ENCODE measurements at places on chromosomes 7 and 10.

DNA sequence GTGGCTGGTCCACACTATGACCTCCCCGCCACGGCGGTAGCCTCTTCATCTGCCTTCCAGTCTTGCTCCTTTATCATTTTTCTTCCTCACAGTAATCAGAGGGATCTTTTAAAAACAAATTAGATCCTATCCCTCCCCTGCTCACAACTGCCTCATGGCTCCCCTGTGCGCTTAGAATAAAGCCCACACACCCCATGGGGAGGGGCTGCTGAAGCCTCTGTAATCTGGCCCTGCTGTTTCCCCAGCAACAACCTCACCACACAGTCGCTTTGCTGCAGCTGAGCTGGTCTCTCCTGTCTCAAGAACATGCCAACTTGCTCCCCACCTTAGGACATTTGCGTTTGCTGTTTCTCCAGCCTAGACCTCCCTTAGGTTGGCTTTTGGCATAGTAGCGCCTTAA, 41.0 kb downstream of the SP8 start:
- no peak for DNase-seq

GRCh38 chr10:98361131-98362025, 53.6 kb downstream of the PYROXD2 start:
- DNase-seq = peak; percentile 93

DNA sequence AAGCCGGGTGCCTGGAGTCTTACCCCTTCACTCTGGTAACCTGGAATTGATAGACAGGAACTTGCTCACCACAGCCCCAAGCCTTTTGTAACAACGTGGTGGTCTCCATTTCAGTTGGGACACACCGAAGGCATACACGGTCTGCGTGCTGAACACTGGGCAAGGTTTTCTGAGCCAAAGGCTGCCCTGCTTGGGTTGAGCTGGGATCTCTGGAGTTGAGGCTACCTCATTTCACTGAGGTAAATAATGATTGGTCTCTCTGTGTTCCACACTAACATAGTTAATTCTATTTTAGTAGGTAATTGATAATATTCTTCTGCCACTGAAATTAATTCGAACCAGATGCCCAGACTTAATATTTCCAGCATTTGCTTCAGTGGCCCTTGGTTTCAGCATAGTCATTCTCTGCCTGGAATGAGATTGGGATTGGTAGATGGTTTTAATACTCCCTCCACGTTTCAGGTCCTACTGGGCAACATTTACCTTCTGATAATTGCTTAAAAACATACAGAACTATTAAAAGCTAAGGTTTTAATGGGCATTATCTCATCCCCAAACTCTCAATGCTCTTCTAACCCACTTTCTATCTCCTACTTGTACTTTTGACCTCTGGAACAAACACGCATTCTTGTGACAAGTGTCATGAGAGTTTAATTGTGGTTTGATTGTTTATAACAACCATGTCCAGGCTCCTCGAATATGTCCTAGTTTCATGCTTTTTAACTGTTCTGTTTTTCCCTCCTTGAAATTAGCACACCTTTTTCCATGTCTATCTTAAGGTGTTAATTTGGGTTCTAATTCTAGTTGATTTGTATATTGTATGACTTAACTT, 202.3 kb upstream of the KLF6 start:
- no peak for DNase-seq

DNA sequence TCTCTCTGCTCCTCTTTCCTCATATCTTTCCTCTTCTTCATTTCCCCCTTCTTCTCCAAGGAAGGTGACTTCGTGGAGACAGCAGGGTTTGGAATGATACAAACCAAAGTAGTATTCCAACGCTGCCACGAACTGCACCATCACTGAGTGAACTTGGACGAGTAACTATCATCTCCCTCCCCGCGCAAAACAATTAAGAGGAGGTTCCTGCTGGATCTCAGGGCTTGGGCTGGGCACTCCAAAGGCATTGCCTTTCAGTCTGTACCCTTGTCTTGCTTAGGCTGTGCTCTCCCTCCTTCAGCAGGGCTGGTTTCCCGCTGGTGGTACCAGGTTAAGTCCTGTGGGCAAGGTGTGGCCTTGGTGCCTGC, 790 bp upstream of the PITX3 start:
- no peak for DNase-seq

DNA sequence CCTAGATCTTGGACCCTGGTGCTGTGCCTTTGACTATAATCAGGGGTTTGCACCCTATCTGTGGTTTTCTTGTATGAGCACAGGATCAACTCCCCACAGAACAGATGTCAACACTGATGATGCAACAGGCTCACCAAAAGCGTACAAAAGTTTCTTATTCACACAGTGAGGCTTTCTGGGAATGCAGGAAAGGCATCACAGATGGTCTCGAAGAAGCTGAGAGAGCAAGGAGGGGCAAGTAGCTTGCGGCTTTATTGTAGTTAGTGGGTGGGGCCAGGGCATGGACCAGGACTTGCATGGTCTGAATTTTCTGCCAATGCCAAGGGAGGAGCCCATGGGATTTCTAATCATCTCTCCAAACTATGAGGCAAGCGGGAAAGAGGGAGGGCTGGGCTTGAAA, 46.2 kb downstream of the SEC61G start:
- DNase-seq = peak; percentile 53

- DNase-seq = peak; percentile 13
These were observed 58.4 kb downstream of the DNAJB6 start for GRCh38 chr7:157395206-157395605.

GRCh38 chr7:112162142-112162766, 43.9 kb downstream of the DOCK4 start:
- peak; percentile 10 for DNase-seq

GRCh38 chr10:102869258-102870198, at the start of gene AS3MT:
TSS of gene AS3MT (plus strand) at chr10:102869470. CDS start at chr10:102869593, 123 bp downstream.
- no peak for DNase-seq

GRCh38 chr10:129955601-129956285, 8.3 kb downstream of the EBF3 start:
- DNase-seq = no peak

GRCh38 chr7:135355377-135356048, 121.9 kb downstream of the STRA8 start:
- DNase-seq = no peak

- peak; percentile 71 for DNase-seq
These were observed 167.7 kb upstream of the TNRC18 start for GRCh38 chr7:5591278-5591874.

GRCh38 chr7:146235195-146235594, 118.6 kb downstream of the CNTNAP2 start:
- DNase-seq = no peak

DNA sequence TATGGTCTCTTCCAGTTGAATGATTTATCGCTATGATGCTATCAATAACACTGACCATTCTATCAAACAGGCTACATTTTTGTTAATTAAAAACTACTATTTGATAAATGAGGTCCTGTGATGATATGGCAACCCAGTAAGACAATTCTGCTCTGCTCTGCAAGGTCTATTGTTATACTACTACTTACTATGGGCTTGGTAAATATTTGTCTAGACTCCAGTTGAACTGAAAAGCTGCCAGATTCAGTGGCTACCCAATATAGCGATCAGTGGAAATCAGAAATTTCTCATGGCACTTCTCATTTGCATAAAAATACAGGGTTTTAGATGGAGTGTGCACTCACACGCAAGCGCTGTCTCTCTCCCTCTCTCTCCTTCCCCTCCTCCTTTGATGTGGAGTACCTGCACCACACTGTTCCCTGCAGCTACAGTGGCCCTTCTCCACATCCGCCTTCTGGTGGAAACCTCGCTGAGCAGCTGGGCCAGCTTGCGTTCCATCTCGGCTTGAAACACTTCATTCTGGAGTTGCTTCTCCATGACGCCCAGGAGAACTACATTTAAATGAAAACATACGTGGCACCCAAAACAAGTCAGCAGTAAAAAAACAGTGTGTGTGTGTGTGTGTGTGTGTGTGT, 77.9 kb downstream of the KIAA1549 start:
- no peak for DNase-seq

- no peak for DNase-seq
These were observed 21.2 kb downstream of the PRSS37 start for GRCh38 chr7:141820067-141820466.

GRCh38 chr7:1651031-1651446, 19.0 kb upstream of the ELFN1 start:
- no peak for DNase-seq

- DNase-seq = no peak
These were observed 11.9 kb upstream of the XPNPEP1 start for GRCh38 chr10:109934958-109935793.

DNA sequence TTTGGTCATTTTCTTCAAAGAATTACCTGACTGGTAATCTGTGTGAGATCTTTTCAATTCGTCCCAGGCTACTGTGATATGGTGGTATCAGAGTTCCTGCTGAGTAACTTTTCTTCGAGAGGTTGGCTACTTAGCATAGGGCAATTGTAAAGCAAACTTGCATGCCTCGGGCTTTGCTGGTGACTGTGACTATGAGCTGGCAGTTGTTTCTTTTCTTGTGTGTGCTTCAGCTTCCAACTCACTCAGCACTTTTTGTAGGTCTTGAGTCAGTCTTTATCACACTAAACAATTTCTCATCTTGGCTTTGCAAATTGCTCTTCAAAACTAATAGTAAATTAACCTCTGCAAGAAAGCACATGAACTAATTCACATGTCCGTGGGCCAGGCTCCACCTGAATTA, 44.3 kb downstream of the PRR15 start:
- no peak for DNase-seq

- DNase-seq = no peak
These were observed 97.1 kb downstream of the AGMO start for GRCh38 chr7:15464667-15465121.

DNA sequence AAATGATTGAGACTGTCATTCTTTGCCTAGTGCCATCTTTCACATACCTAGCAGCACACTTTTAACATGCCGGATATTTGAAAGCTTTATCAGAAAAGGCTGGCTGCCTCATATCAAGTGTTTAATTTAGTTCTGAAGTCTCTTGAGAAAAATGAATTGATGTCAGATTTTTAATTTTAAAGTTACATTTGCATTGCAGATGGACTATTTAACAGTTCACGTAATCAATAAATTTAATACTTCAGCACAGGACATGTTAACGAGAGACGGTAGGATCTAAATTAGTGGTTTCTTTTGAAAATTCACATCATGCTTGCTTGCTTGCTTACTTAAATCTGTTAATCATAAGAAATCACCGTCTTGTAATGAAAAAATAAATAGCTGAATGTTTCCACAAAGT, 51.6 kb downstream of the COL1A2 start:
- no peak for DNase-seq

- DNase-seq = no peak
These were observed 254.7 kb upstream of the PTER start for GRCh38 chr10:16182144-16182543.

DNA sequence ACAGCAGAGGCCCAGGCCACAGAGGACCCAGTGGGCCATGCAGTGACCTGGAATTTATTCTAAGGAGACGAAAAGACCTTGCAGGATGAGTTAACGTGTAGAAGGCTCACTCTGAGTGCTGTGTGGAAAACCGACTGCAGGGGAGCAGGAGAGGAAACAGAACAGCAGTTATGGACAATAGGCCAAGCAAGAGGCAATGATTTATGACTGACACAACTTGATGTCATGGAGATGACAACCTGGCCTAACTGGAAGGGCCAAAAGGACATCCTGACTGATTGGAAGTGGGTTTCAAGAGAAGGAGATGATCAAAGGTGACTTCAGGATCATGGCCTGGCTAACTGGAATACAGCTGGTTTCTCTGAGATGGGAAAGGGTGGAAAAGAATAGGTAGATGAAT, 70.2 kb upstream of the RAPGEF5 start:
- DNase-seq = no peak

DNA sequence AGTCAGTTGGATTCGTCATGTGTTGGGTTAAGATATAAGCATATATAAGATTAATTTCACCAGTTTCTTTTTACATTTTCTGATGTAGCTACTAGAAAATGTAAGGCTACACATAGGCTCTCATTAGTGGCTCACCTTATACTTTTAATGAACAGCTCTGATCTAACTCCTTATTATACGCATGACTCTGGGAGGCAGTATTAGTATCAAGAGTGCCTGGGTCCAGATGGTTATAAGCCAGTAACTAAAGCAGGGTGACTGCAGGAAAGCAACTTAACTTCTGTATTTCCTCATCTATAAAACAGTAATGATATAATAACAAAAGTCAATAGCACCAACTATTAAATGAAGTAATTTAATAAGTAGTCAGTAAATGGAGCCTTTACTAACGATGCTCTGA, 1.4 kb upstream of the ELMO1 start:
- no peak for DNase-seq

- no peak for DNase-seq
These were observed 19.4 kb downstream of the C1GALT1 start for GRCh38 chr7:7201578-7202374.

DNA sequence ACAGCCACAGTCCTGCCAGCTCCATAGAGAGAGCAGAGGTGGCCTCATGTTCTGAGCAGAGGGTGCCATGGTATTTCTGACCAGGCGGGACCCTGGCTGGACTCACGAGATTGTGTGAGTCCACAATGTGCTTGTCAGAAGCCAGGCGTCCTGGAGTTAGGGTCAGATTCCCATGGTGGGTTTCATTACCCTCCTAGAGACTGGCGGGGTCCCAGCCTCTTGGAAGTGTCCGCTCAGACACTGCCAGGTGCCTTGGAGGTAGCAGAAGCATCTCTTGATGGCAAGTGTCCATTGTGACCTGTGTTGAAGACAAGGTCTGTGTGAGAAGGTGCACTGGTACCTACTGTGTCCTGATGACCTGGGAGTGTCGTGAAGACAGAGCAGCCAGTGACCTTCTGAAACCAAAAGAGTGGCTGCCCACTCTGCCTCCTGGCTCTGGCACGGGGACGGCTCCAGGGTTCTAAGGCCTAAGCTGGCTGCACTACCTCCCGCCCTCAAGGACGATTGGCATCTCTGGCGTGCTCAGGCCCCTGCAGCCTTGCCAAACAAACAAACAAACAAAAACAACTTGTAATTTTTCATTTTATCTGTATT, 56.8 kb downstream of the MGMT start:
- no peak for DNase-seq

GRCh38 chr7:39754326-39755120, 131.2 kb downstream of the RALA start:
- peak; percentile 16 for DNase-seq

- no peak for DNase-seq
These were observed 637.1 kb downstream of the CCSER2 start for GRCh38 chr10:84965468-84965867.

DNA sequence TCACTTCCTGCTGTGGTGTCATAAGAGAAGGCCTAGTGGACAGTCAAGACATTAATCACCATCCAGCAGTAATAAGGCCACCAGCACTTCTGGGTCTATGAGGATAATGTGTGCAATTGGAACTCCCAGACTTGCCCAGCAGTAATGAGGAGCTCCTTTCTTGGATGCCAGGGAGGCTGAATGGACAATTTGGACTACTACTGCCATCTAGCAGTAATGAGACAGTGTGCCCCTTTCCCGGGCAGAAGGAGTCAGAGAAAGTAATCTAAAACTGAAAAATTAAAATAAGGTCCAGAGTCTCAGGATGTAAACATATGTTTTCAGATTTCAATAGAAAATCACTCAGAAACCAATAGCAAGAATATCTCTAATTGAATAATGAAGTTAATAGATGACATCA, 400.4 kb downstream of the CDC14C start:
- no peak for DNase-seq

GRCh38 chr7:111439977-111440376, 122.3 kb downstream of the IMMP2L start:
- no peak for DNase-seq

GRCh38 chr10:82811621-82812020, 936.6 kb downstream of the NRG3 start:
- peak; percentile 37 for DNase-seq

GRCh38 chr7:29548823-29549222, 14.8 kb upstream of the PRR15 start:
- DNase-seq = no peak

GRCh38 chr10:110735620-110736027, 91.5 kb downstream of the RBM20 start:
- no peak for DNase-seq

- DNase-seq = no peak
These were observed 53.2 kb downstream of the STK17A start for GRCh38 chr7:43636093-43636492.

Data from OCI-M1 (cell line).